Stimulated activated CD4-positive, alpha-beta T cell treated with anti-CD3 and anti-CD28 coated beads, Interleukin-1b, Interleukin-23, amount 100 ng/mL, for 24 hours (primary cell): ENCODE measurements at places on chromosomes 2 and 18.

- DNase-seq: no peak
Observed at GRCh38 chr2:65232636-65233035, 5.0 kb downstream of the ACTR2 start.

DNA sequence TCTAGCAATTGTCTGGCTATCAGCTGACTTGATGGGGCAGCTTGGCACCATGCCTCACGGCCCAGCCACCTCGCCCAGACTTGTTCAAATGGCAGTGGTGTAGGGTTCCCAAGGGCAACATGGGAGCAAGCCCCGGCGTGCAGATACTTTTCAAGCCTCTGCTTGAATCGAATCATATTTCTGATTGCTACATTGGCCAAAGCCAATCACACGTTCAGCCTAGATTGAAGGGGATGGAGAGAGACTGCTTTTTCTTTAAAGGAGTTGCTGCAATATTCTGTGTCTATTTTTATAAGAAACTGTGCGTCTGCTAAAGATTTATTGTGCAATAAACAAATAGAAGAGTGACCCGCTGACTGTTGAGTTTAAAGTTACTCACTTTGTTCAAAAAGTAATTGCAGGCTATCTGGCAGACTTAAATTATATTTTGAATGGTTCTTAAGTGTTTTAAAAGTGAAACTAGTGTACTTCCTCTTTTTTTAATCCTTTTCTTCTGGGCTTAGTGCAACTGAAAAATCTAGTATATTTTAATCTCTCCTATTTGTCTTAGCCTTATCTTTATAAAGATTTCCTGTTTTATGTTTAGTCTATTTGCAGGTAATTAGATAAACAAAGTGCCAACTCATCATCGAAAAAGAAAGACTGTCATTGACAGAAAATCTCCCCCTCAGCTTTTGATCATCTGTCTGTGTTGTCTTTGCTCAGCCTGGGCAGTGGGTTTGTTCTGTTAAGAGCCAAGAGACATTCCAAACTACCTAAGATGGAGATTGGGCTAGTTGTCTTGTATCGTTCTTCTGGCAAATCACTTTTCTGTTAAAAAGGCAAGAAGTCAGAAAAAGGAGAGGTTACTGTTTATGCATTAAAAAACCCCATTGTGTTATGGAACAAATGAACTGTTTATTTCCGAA is 156.1 kb downstream of the TPGS2 start:
- DNase-seq: no peak

DNA sequence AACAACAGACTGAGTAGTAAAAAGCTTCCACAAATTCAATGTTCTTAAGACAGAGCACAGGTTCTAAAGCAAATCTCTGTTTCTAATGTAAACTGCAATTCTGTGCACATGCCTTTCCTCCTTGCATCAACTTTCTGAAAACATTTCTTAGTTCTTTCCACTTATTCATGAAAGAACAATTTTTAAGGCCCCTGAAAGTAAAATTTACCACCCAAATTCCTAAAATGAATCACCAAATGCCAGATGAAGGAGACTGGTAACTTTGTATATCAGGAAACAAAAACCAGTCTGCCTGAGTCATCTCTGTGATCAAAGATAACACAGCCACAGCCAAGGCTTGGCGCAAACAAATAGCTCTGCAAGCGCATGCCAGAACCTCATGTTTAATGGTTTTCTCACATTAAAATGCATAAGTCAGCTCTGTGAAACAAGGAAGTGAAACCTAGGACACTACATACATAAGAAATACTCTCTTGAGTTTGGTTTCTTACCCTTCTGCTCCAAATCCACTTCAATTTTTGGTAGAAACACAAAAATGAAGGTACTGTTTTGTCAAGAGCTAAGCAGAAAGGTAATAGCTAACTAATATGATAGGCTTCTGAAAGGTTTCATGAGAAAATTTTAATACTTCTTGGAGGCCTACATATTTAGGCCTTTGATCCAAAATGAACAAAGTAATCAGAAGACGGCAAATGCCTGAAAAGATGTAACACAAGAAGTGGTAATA is 169.4 kb downstream of the THADA start:
- DNase-seq: no peak

DNA sequence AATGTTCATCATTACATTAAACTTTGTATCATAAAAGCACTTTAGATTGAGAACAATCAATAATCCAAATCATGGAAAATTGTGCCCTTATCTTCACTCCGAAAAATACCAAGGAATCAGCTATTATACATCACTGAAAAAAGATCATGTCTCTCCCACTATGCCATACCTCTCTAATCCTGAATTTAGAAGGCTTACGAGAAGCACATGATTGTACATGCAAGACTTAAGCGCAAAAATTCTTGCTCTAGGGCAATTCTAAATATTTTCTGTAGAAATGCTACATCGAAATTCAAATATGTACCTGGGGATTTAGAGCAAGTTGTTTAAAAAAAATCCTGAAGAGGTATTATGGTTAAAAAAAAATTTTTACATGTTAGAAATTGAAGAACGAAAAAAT is 1.3 kb downstream of the CYTIP start:
- no peak for DNase-seq

DNA sequence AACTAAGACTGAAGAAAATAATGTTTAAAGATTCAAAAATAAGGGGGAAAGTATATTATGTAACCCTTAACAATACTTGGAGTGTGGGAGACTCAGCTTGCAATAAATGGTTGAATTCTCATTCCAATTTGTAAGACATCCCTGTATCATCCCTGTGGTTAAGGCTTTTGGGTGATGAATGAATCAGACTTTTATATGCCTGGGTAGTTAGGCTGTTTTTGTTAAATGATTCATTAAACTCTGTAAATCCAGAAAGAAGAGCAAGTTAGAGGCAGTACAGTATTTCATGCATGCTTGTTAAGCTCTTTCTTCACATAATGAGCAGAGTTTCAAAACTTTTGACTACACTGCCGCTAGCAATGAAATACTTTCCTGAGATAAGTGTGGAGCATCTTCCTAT is 948.8 kb downstream of the SOCS6 start:
- no peak for DNase-seq

DNA sequence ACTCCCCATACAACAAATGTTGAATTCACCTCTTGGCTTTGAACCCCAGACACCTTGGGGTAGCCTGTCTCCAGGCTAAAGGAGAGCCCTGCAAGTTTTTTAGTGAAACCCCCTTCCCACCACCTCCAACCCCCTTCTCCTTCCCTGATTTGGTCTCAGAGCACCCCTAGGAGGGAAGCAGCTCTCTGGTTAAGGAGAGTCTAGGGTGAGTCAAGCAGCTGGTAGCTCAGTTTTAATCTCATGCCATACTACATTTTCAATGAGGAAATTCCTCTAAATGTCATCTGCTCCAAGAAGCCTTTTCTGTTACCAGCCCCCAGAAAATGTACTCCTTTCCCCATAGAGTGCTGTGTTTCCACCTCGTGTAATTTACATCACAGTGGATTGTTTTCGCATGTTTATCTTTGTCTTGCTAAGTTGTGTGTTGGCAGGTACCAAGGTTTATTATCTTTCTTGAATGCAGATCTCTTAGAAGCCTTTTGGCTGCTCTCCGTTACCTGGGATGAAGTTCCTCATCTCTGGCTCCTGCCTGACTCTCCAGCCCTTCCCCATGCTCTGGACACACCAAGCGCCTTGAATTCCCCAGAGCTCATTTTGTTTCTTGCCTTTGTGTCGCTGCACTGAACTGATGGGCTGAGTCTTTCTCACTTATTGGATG is 82.2 kb downstream of the ASAP2 start:
- DNase-seq: no peak

DNA sequence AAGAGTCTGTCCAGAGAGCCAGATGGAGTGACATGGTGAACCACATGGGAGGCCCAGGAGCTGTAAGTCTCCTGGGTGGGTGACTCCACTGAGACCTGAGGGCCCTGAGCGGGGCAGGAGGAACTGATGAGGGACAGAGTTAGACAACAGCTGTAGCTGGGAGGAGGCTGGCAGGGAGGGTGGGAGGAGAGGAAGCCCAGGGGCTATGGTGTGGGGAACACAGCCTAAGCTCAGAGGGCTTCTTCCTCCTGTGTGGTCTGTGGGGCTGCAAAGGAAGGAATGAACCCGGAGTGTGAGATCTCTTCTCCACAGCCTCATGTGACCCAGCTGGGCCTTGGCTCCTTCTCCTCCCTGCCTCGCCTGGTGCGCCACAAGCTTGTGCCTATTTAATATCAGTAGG is 395.6 kb upstream of the HS6ST1 start:
- no peak for DNase-seq

DNA sequence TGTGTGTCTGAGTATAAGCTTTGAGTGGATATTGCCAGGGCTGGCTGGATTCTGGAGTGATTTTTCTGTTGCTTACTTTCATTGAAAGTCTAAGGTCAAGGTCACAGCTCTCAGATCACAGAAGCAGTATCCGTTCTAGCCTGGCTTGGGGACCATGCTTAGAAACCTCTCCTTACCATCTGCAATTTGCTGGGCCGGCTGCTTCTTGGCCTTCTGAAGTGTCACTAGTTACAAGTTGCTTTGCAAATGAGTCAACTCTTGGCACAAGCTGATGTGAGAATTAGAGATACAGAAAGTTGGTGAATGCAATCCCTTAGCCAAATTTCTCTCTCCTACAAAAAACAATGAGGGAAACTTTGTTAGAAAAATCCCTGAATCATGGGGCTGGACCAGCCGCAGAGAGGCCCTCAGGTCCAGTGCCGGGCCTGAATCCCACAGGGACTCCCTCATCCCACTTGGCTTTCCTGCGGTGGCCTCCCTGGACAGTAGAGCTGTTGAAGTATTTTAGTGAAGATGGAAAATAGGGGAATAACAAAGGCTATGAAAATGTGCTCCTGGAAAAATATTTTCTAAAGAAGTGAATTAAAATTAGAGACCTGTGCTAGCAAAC is 92.7 kb upstream of the CNGA3 start:
- no peak for DNase-seq

GRCh38 chr2:9303528-9304225 is 97.1 kb downstream of the ASAP2 start:
- DNase-seq: no peak

- DNase-seq: no peak
Observed at GRCh38 chr2:215884451-215885087, 128.8 kb downstream of the MREG start.

GRCh38 chr2:163859951-163860350 is 124.1 kb upstream of the FIGN start:
- no peak for DNase-seq

GRCh38 chr2:152402780-152403759 is 68.1 kb downstream of the FMNL2 start:
- no peak for DNase-seq

GRCh38 chr2:236576953-236577352 is 7.3 kb downstream of the ACKR3 start:
- no peak for DNase-seq

DNA sequence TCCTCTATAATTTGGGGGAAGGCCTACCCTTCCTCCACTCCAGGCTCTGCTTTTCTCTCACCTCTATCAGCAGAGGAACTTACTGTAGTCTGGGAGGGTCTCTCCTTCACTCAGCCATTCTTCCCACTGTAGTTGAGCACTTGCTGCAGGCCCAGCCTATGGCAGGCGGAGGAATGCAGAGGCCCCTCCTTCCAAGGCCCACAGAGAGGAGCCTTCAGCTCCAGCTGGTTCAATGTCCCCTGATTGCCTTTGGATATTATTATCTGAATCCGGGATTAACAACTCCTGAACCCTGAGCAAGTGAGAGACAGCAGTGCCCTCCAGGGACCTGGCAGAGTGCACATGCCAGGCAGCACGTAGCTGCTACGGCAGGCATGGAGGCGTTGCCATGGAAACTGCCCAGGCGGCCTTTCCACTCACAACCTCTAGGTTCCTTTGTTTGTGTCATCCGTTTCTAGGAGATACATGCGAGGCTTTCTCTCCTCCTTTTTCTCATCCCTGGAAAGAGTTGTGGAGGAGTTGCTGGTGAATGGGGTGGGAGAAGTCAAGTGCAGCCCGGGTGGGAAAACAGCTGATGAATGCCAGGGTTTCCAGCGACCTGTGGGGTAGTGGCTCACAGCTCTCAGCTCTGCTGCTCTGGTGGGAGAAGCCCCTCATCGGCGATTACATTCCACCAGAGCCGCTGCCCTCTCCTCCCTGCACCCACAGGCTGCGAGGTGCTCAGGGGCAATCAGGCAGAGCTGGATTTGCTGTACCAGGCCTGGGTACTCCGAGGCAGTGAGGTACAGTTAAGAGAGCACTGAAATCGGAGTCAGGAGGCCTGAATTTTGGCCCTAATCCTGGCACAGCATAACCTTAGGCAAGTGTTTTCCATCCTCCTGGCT is 55.3 kb upstream of the HK2 start:
- DNase-seq: no peak

- no peak for DNase-seq
Observed at GRCh38 chr18:44786688-44787087, 106.0 kb downstream of the SETBP1 start.

DNA sequence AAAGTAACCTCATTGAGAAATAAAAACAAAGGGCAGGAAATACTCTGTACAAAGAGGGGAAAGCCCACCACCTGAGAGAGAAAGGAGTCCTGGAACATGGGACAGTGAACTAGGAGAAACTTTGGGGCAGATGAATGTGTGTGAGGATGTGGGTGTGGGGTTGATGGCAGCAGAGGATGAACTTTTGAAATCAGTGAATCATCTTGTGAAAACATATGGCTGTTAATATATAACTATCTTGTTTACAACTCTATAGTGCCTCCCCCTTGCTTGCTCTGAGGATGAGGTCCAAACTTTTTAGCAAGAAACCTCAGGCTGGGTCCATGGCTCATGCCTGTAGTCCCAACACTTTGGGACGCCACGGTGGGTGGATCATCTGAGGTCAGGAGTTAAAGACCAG is 171.8 kb upstream of the LHCGR start:
- DNase-seq: no peak

DNA sequence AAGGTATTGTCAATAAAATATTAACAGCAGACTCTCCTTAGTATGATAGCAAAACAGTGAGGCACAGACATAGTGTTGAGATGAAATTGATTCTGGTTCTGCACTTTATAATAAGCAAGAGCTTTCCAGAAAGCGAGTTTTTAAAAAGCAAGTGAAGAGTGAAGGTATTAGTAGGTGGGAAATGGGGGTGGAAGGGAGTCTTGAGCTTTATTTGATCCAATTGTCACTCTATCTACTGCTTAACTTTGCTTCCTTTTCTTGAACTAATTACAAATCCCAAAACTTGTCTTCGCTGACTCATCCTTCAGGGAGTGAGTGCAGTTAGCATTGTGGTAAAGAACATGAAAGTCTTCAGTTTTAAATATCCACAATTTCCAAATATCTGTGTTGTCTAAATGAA is 120.6 kb upstream of the BOD1L2 start:
- no peak for DNase-seq

GRCh38 chr2:70454936-70455544 is 98.6 kb downstream of the TGFA start:
- no peak for DNase-seq

- DNase-seq: no peak
Observed at GRCh38 chr18:49811151-49811938, 2.0 kb downstream of the ACAA2 start.

DNA sequence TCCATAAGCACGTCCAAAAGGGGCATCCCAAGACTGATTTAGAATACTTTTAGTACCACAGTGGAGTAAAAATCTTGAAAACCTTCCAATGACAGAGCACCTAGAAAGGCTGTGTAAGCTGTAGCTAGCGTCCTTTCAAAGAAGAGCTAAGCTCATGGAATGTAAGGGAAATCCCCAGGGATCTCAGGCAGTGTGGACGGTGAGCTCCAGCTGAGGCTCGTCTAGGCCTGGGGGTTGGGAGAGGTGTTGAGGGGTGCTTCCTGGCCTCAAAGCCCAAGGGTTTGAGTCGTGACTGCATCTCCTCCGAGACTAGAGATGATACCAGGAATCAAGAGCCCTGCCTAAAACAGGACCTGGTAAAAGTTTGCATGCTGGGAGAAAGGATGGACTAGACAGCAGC is 7.6 kb downstream of the CTIF start:
- no peak for DNase-seq

GRCh38 chr2:95063086-95063958 is 37.8 kb downstream of the MAL start:
- no peak for DNase-seq

GRCh38 chr2:43157506-43158246 is 68.7 kb downstream of the ZFP36L2 start:
- no peak for DNase-seq
